Spleen (tissue), 13 donors: ENCODE measurements at places on chromosomes 3 and 15. TPM values are rescaled to one million over a fixed set of nuclear protein-coding genes. Genes with fewer than 3 reads are reported as not detected.

The GOLGA8N gene
- polyA plus RNA-seq, result 13.4 TPM

GRCh38 chr3:17040322-17040989, 155.7 kb downstream of the PLCL2 start:
- no peak for DNase-seq

DNA sequence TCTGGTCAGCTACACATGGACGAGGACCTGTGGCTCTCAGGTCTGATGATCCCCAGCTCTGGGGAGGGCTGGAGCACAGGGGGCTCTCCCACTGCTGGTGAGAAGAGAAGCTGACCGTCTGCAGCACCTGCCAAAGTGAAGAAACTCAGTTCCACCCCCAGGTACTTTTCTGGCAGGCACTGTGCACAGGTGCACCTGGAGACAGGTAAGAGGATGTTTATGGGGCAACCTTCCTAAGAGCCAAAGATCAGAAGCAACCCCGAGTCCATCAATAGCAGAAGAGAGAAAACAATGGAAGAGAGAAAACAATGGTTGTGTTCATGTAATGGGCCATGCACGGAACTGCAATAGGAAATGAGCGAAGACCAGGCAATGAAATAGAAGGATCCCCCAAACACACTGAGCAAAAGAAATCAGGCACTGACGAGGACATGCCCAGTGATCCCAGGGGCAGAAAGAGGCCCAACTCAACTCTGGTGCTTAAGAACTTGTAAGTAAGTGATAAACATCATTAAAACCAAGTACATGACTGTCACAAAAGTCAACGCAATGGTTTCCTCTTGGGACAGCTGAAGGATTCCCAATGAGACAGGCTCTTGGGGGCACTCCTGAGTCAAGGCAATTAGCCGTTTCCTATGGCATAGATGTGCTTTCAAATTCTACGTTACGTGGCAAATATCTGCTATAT, 95.0 kb upstream of the ALDH1A3 start:
- DNase-seq, result no peak

GRCh38 chr3:151169262-151169947, 33.6 kb downstream of the GPR171 start:
- DNase-seq, result peak; percentile 77

DNA sequence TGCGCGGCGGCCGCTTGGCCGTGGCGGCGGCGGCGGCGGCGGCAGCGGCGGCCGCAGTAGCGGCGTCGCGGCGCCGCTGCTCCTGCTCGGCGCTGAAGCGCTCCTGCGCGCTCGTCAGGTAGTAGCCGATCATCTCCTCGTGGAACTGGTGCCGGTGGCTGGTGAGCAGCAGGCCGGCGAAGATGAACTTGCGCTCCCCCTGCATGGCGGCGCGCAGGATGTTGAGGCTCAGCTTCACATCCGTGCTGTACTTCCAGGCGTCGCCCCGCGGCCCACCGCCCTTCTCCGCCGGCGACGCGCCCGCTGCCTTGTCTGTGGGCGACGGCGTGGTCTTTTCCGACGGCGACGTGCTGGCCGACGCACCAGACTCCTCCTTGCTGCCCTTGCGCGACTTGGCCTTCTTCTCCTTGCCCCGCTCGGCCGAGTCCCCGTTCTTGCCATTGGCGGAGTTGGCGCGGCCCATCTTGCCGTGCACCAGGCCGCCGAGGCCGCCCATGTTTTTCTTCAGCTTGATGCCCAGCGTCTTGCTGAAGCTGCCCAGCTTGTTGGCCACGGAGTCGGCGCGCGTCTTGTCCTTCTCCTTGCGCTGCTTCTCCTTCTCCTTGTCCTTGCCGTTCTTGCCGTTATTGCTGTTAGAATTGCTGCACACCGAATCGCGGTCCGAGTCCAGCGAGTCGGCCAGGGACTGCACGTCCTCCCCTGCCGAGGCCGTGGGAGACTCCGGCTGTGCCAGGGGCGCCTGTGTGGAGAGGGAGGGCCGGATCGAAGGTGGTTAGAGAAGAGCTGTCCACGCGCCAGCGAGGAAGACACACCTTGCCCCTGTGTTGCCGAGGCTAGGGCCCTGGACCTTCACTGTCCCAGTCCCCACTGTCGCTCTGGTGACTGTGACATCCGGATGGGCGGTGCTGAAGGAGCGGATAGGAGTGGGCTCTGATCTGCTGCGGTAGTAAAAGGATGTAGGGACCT, 157.6 kb downstream of the KLF13 start:
- peak; percentile 80 for DNase-seq

- no peak for DNase-seq
These were observed 114.0 kb downstream of the FAM174B start for GRCh38 chr15:92541291-92542200.

DNA sequence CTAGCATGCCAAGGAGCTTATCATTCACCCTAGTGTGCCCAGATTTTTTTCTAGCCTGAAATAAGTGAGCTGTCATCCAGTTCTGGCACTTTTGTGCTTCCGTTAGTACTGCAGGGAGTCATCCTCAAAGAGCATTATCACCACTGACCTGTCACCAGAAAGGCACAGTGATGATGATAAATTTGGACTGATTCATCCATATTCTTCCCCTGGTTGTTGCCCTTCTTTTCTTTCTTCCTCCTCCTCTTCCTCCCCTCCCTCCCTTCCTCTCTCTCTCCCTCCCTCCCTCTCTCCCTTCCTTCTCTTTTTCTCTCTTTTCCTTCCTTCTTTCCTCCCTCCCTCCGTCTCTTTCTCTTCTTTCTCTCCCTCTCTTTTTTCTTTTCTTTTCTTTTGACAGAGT, 21.3 kb downstream of the SLC35G2 start:
- DNase-seq, result no peak

The SPSB4 gene
- polyA plus RNA-seq, result 0.91 TPM

DNA sequence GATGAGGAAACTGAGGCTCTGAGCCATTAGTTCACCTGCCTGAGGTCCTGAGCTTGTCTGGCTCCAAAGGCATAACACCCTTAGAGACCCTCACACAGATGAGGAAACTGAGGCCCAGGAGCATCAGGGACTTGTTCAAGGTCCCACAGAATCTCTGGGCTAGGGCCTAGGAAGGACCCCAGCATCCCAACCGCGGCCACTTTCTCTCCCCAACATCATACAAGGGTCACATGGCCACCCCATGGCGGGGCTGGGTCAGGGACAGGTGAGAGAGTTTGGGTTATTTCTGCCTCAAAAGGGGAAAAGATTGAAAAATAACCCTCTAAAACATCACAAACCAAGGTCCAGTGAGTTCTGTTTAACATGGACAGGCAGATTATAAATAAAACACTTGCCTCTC, 6.7 kb downstream of the LINGO1 start:
- DNase-seq, result no peak

The LMAN1L gene
- polyA plus RNA-seq, result 25.6 TPM

- DNase-seq, result no peak
These were observed 1.1 kb upstream of the TRPM1 start for GRCh38 chr15:31102374-31103342.

GRCh38 chr3:196603683-196604082, 35.2 kb downstream of the FBXO45 start:
- DNase-seq, result no peak

The SLC15A2 gene
- polyA plus RNA-seq, result 4.7 TPM

DNA sequence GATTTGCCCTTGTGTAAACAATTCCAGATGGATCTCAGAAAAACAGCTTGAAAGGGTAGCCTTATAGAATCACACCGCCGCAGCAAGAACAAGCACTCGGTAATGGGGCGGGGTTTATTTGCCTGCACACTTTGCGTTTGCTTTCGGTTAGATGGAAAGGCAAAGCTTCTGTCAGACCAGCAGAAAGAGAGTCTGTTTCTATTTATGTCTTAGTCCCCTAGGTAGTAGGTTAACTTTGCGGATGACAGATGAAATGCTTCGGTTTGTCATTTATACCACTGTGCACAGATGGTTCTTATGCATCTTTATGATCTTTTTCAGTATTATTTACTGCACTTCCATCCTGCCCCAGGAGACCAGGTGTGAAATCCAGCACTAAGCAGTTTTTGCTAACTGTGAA, 62.2 kb downstream of the PYDC2 start:
- no peak for DNase-seq

DNA sequence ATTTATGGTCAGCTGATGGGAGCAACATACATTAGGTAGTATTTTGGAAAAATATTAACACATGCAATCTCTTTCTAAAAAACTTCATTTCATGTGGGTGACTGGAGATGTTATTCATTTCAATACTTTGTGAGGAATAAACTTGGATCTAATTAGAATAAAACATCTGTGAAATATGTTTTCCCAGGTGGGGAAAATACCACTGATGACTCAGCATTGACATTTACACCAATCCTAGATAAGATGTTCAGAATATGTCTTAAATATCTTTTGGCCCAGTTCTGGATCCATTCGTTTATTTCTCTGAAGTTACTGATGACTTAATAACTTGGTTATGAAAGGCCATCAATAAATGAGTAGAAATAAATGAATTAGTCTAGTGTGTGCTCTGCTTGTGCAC, 247.6 kb downstream of the CHST2 start:
- no peak for DNase-seq

The DUSP7 gene
- 5.4 TPM for polyA plus RNA-seq

DNA sequence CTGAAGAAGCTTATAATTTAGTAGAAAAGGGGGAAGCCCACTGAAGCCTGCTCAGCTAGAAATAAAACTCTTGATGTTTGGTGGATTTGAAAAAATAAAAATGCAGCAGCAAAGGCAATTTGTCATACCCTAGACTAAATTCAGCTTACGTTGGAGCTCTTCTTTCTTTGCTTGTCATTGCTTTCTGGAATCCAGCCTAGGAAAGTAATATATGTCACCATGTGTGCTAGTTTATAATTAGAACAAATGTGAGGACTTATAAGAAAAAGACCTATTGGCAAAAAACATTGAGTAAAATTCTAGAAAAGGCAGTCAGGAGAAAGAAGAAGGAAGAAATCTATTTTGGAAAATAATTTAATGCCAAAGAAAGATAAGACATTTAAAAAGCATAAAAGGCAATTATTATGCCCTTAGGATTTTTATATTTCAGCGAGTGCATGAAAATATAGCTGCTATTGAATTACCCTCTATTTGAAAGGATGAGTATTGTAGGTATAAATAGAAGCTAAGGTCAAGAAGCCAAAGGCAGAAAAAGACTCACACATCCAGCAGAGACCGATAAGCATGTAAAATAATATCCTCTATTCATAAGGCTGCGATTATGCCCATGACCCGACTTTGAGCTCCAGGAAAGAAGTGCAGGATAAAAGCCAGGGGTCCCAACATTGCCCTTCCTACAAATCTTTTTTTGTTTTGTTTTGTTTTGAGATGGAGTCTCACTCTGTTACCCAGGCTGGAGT, 10.6 kb upstream of the BTBD1 start:
- no peak for DNase-seq

DNA sequence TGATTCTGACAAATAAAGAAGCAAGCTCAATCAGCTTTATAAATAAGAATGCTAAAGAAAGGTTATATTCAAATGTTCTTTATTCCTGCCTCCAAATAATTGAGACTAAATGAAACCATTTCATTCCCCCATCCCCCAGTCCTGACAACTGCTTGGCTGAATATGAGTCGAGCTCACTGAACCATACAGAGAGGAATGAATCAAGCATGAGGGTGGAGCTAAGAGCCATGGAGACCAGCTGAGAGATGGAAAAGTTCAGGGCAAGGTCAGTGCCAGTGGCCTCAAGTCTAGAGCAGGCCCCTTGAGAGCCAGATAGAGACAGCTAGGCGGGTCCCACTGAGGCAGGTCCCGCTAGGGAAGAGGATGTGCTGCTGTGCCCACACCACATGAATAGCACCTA, 188.7 kb upstream of the EIF1B start:
- DNase-seq, result no peak

The PIGZ gene
- polyA plus RNA-seq, result 2.6 TPM

GRCh38 chr3:195113536-195114425, 157.2 kb downstream of the XXYLT1 start:
- DNase-seq, result peak; percentile 49

The KLHDC8B gene
- 19.5 TPM for polyA plus RNA-seq

GRCh38 chr3:94862703-94863102, 799.8 kb downstream of the NSUN3 start:
- no peak for DNase-seq

- DNase-seq, result no peak
These were observed 2.8 kb downstream of the PRSS50 start for GRCh38 chr3:46714728-46715506.

The FBXO40 gene
- polyA plus RNA-seq, result not detected

DNA sequence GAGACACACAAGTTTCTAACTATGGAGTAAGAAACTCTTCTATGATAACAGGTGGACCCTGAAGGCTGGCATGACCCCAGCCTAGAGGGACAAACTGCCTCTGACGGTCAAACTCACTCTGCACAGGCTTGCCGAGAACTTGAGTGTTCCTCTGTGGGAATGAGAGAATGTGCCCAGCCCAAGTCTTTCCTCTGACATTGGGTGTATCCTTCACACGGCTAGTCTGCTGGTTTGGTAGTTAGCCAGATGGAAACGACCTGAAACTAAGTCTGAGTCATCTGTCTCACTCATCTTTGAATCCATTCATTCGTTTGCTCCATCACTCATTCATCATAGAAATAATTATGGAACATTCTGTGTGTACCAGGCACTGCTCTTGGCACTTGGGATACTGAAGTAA, 198.4 kb downstream of the ATP10A start:
- DNase-seq, result no peak

- DNase-seq, result no peak
These were observed 37.7 kb downstream of the BUB1B start for GRCh38 chr15:40198355-40199085.

GRCh38 chr3:129966876-129967275, 7.6 kb upstream of the TRH start:
- DNase-seq, result no peak

- DNase-seq, result no peak
These were observed 439.1 kb downstream of the SHQ1 start for GRCh38 chr3:72408983-72409779.

GRCh38 chr15:96495386-96495785, 164.9 kb downstream of the NR2F2 start:
- DNase-seq, result no peak

- DNase-seq, result peak; percentile 44
These were observed 10.7 kb downstream of the KLF15 start for GRCh38 chr3:126346466-126346865.

The ARHGEF26 gene
- polyA plus RNA-seq, result 1.9 TPM

The PP2D1 gene
- polyA plus RNA-seq, result not detected
